Stomach (tissue), 19 donors: ENCODE measurements at places on chromosomes 12 and 14. TPM values are rescaled to one million over a fixed set of nuclear protein-coding genes. Genes with fewer than 3 reads are reported as not detected.
A peak's percentile ranks its signal among the peaks of the same experiment; 100 is the strongest.

DNA sequence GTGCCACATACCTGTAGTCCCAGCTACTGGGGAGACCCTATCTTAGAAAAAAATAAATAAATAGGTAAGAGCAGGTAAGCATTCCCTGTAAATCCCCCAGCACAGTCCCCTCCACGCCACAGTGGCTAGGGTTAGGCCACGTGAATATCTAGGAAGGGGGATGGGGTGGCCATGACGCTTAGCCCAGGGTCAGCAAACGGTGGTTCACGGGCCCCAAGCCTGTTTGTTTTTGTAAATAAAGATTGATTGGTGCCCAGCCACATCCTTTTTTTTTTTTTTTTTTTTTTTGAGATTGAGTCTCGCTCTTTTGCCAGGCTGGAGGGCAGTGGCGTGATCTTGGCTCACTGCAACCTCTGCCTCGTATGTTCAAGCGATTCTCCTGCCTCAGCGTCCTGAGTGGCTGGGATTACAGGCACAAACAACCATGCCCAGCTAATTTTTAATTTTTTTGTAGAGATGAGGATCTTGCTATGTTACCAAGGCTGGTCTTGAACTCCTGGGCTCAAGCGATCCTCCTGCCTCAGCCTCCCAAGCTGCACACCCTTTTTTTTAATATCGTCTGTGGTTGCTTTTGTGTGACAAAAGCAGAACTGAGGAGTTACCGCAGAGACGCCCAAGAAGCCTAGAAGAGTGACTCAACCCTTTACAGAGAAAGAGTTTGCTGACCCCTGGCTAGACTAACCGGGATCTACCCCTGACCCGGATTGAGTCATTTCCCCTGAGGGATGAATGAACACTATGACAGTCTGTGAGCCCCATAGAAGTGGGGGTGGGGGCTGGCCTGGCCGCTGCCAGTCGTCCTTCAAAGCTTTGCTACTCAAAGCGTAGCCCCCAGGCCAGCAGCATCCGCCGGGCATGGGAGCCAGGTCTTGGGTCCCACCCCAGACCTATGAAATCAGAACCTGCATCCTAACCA, 113.7 kb upstream of the NCOR2 start:
- no peaks in the 10 kb centered on the region for H3K36me3 ChIP-seq
- peak; percentile 88 for DNase-seq
- no peaks in the 10 kb centered on the region for H3K27me3 ChIP-seq
- H3K4me1 ChIP-seq: peaks cover 98% of the 10 kb centered on the region
- H3K27ac ChIP-seq: peak overlapping the region; percentile 78
- H3K4me3 ChIP-seq: no peak overlapping the region

DNA sequence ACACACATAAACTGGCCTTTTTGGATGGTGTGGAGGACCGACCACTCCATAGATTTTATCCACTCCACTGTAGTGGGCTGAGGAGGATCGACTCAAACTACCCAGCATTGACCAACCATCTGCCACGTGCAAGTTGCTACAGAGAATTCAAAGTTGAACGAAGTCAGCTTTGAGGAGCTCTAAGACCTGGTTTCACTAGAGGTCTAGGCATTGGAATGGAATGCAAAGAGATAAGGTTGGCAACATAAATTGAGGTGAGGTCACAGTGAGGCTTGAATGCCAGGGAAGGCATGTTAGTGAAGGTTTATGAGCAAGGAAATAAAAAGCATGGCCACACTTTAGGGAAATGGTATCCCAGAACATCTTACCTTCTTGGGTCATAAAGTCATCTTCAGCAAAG, 14.5 kb downstream of the VWF start:
- no peak overlapping the region for H3K27ac ChIP-seq
- H3K36me3 ChIP-seq: no peaks in the 10 kb centered on the region
- H3K4me3 ChIP-seq: no peak overlapping the region
- H3K27me3 ChIP-seq: no peaks in the 10 kb centered on the region

DNA sequence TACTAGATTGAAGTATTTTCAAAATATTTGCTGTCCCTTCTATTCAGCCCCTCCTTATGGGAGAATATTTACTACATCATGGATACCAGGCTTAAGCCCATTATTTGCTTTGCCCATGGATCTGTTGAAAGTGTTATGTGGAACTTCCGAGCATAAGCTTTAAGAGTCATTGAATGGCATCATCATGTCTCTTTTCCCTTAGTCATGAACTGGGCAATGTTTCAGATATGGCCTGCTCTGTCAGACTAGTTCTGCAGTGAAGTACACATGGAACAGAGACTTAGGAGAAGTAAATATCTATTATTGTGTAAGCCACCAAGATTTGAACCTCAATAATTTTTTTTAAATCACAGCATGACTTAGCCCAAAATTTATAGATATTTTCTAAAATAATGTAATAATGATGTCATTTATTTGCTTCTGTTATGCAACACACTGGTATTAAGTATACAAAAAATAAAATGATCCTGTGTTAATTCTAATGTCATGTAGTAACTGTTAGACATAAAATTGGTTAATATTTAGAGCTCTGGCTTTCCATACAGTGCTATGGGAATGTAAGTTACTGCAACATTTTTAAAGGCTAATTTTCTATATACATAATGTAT, 1097.3 kb downstream of the SLC16A7 start:
- no peaks in the 10 kb centered on the region for H3K36me3 ChIP-seq
- H3K4me1 ChIP-seq: no peaks in the 10 kb centered on the region
- H3K4me3 ChIP-seq: no peak overlapping the region
- DNase-seq: no peak
- no peaks in the 10 kb centered on the region for H3K27me3 ChIP-seq

DNA sequence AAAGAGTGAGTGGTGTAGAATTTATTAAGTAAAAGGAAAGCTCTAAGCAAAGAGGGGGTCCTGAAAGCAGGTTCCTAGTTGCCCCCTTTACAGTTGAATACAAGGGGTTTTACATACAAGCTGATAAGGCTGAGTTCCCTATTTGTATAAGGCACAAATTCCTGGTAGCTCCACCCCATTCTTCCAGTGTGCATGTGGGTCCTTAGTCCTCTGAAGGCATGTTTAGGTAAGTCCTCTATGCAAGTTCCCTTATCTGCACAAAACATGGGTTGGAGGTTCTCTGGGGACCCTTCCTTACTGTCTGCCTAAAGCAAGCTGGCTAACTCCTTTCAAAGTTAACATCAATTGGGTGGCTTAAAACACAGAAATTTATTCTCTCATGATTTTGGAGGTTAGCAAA, 2.9 kb upstream of the FAR2 start:
- no peak overlapping the region for H3K4me3 ChIP-seq
- H3K4me1 ChIP-seq: no peaks in the 10 kb centered on the region
- no peak for DNase-seq
- H3K27ac ChIP-seq: no peak overlapping the region

Gene AQP6
- 0.45 TPM for total RNA-seq

Gene MEG3
- 390 TPM for total RNA-seq
